ENCODE measurements at places on chromosomes 12 and 14.

GRCh38 chr12:11812586-11813437 is 163.3 kb downstream of the ETV6 start:
- no peak for DNase-seq

GRCh38 chr14:64195199-64195598 is 99.0 kb downstream of the ESR2 start:
- no peak for DNase-seq

GRCh38 chr12:49013428-49013827 is 5.1 kb downstream of the PRKAG1 start:
- DNase-seq = no peak

DNA sequence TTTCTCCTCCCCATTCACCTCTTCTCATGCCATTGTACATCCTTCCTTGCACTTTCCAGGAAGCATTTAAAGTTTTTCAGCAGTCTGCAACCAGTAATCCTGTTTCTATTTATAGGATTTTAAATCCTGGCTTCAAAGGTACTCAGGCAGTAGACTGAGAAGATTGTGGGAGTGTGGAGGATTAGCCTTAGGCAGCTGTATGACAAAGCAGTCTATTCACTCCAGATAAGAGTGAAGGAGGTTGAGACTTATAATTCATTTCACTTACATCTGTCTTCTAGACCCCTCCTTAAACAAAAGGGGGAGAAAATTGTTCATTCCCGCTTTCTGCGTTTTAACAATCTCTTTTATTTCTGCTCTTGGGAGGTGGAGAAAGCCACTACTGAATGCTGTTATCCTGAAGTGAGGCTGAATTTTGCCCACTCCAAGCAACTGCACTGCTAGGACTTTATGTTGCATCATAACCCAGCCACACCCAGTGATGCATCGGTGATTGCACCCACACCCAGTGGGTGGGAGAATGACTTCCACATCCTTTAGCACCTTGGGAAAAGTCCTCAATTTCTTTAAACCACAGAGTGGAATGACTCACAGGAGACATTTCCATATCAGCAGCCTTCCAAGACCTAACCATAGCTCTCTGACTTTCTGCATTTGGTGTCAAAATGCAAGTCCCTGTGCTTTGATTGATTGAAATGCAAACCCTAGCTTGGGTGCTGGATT is 382.5 kb upstream of the ATP2B1 start:
- DNase-seq = no peak

Data from activated CD4-positive, alpha-beta T cell treated with anti-CD3 and anti-CD28 coated beads, Interleukin-2, amount 50 U/mL, for 48 hours (primary cell).